RPMI8226 (cell line): ENCODE measurements at places on chromosomes 11 and 22.

DNA sequence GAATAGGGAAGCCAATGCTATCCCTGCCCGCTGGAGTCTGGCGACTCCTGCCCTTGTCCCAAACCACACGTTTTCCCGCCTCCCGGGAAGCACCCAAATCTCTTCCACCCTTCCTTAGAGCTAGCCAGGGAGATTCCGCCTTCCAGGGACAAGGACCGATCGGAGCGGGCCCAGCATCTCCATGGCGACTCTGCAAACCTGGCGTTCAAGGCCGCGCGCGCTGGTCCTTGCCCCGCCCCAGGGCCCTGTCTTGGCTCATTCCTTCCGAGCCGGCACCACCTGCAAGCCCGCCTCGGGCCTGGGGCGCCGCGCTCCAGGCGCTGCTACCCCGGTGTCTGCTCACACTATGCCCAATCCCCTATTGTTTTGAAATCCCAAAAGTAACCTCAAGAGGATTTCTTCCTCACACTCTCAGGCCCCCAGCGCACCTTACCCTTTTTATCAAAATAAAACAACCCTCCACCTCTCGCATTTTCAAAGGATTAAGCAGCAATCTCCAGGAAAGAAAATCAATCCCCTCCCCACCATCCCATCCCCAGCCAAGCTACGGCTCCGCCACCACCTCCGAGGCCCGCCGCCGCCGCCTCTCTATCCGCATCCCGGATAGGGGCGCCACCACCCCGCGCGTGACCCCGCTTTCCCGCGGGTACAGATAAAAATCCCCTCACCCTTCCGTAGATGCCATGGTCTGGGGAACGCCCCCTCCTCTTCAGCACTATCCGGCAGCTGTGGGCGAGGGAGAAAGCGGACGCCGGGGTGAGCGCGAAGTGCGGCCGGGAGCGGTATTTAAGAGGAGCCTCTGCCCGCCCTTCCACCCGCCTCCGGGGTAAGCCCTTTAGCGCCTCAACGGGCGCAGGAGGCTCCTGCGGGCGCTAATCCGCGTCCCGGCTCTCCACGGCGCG, 825 bp downstream of the SLC1A2 start:
- DNase-seq = no peak

GRCh38 chr11:8717544-8717875, 34.9 kb downstream of the RPL27A start:
- DNase-seq = no peak

DNA sequence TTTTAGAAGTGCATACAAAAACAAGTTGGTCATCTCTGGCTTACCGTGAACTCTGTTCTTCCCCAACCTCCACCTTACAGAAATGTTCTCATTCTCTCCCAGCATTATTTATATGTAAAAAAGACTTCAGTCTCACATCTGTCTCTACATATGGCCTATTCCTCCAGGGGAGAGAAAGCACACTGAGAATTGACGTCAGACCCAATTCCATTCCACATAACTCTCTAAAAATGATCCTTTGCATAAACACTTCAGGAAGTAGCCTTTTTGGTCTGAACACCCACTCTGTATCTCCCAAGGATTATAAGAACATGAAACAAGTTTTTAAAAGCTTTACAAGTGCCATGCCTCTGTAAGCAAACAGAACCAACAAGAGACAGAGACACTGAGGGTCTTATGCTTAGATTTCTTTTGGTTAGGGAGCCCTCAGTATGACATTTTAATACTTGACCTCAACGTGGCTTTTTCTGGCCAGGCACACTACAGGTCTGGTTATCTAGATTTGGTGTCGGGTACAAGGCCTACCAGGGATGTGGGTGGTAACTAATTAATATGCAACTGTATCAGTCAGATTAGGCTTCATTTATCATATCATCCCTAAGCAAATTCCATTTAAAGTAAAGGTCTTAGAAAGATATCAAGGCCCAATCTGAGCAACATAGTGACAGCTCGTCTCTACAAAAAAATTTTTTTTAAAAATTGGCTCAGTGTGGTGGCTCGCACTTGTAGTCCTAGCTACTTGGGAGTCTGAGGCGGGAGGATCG, 48.5 kb upstream of the PPP2R1B start:
- DNase-seq = no peak

DNA sequence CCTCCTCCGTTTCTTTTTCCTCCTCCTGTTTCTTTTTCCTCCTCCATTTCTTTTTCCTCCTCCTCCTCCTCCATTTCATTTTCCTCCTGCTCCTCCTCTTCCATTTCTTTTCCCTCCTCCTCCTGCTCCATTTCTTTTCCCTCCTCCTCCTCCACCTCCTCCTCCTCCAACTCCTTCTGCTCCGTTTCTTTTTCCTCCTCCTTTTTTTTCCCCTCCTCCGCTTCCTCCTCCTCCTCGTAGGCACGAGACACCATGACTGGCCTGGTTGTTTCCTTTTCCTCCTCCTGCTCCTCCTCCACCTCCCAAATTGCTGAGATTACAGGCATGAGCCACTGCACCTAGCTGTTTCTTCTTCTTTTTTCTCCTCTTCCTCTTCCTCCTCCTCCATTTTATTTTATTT, 25.6 kb upstream of the DRICH1 start:
- DNase-seq = no peak

- no peak for DNase-seq
Observed at GRCh38 chr11:26782220-26782965, 60.5 kb upstream of the SLC5A12 start.

- no peak for DNase-seq
Observed at GRCh38 chr22:45397806-45398205, 15.6 kb downstream of the SMC1B start.

GRCh38 chr11:19393941-19394340, 153.2 kb upstream of the E2F8 start:
- DNase-seq = no peak

DNA sequence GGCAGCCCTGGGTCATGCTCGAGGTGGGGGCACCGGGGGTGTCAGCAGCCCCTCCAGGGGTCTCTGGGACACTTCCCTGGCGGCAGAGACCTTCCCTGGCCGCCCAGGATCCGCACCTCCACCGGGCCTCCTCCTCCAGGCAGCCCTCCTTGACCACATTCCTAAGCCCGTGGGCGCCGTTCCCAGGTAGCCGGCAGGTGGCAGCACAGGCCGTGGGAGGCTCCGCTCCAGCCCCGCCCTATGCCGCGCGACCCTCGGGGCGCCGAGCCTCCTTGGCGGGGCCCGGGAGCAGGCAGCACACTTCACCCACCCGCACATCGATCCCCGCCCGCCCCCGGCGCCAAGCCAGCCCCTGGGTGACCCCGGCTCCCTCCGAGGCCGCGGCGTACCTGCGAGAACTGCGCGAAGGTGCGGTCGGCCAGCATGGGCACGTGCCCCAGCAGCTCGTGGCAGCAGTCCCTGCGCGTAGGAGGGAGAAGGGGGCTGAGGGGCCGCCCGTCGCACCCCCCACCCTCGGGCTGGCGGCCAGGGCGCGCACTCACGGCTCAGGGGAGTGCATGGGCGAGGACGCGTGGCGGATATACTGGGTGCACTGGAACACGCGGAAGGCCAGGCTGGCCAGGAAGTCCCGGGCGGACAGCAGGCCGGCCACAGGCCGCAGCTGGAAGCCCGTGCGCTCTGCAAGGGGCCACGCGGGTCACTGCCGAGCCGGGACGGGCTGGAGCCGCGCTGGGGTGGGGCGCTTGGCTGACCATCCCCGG, 5.3 kb upstream of the INS start:
- peak; percentile 30 for DNase-seq

DNA sequence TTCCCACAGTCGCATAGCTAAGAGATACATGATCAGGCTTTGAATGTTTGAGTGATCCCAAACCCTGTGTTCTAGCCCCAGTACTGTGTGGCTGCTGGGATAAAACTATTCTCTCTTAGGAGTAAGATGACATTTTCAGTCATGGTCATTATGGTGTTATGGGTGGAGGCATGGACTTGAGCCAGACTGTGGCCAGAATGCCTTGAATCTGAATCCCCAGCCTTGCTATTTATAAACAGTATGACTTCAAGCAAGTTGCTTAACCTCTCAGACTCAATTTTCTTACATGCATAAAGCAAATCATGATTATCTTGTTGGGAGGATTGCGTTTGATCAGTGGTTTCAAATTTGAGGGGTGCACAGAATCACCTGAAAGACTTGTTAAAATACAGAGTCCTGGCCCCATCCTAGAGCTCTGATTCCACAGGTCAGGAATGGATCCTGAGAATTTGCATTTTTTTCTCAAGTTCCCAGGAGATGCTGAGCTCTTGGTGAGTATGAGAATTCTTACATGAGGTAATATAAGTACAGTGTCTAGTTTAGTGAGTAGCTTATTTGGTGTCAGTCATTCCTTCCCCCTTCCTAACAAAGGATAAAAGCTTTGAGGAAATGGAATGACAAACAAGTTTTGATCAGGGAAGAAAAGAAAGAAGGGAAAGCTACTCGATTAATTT, 571.7 kb downstream of the METTL15 start:
- DNase-seq = no peak

GRCh38 chr11:41392596-41392995, 66.9 kb downstream of the LRRC4C start:
- no peak for DNase-seq

DNA sequence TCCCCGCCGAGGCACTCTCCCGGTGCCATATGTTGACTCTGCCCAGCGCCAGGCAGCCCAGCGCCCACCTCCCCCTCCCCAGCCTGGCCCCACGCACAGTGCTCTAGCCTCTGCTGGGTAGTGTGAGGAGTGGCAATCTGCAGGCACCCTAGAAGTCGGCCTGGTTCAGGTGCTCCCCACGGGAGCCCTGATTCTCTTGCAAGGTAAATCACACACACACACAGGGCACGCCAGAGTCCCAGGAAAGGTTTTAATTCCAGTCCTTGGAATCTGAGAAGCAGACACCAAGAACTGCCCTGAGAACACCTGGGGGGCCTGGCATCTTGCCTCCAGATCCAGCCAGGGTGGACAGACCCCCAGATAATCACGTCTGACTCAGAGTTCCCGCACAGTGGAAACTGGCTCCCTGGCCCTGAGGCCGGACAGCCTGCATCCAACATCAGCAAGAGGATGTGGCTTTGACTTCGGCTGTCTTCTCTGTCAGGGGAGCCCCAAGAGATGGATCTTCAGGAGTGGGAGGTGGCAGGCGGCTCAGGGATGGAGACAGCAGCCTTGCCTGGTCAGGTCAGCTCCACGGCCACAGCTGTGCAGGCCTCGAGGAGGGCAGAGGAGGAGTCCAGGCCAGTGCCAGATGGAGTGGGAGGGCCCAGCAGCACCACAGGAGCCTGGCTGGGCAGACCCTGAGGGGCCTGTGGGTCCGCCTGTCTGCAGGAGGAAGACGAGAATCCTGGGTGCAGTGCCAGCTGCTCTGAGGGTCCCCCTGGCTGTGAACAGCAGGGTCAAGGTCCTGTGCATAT, 1.1 kb upstream of the RIN1 start:
- DNase-seq = no peak

DNA sequence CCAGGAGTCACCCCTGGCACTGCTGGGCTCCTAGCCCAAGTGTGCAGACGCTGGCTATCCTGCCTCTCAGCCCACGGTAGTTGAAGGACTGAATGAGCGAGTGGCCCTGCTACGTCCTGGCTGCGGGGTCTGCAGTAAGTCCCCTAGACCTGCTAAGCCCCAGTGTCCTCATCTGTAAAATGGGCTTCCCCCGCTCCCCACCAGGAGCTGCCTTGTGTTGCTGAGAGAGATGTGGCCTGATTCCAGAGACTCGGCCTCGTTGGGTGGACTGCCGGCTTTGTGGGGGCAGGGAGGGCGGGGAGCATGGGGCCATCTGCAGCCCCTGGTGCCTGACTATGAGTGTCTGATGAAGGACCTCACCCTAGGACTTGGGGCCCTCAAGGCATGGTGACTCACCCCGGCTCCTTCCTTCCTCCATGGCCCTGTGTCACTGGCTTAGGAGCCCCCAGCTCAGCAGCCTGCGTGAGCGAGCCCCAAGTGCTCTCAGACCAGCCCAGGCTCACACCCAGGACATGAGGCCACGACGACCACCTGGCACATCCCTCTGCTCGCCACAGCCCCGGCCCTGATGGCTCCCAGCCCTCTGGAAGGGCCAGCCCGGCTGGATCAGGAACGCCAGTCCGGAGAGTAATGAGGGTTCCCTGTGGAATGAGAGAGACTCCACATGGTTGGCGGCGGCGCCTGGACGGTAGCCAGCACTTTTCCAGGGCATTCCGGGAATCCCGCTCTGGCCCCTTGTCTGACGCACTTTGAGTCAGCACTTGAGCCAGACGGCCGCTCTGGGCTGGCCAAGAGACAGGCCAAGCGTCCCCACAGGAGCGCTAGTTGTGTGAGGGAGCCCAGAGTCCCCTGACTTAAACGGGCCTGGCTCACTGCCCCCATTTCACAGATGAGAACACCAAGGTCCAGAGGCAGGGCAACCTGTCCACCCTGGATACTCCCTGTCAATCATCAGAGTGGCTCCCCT, 50.5 kb upstream of the SHISAL1 start:
- no peak for DNase-seq

GRCh38 chr11:28835317-28835716, 727.1 kb downstream of the METTL15 start:
- DNase-seq = no peak

- DNase-seq = no peak
Observed at GRCh38 chr11:94941131-94941530, 32.2 kb downstream of the CWC15 start.

DNA sequence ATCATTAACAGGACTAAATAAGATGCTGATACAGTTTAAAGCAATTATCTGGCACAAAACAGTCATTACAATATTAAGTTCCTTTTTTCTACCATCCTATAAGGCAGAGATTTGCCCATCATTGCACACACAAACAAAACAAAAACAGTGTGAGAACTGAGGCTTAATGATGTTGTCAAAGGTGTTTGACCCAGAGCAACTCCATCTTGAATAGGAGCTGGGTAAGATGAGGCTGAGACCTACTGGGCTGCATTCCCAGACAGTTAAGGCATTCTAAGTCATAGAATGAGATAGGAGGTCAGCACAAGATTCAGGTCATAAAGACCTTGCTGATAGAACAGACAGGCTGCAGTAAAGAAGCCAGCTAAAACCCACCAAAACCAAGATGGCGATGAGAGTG, 33.2 kb downstream of the CTSC start:
- no peak for DNase-seq

- no peak for DNase-seq
Observed at GRCh38 chr11:24708616-24709015, 211.8 kb downstream of the LUZP2 start.

DNA sequence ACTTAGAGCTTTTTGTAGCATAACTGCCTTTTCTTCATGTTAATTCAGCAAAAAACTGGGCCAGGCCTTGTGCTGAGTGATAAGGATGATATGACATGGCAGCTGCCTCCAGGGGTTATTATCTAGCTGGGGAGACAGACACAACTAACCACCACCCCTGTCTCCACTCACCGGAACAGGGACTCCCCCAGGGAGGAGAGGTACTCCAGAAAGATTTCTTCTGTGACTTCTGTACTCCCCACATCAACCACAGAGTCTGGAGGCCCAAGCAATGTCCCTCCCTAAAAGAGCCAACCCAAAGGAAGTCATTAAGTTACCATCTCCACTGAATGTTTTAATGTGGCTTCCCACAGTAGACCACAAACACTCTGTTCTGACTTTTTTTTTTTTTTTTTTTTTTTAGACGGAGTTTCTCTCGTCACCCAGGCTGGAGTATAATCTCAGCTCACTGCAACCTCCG, 14.3 kb upstream of the PMM1 start:
- no peak for DNase-seq

GRCh38 chr11:17250561-17251350, 25.8 kb upstream of the NUCB2 start:
- no peak for DNase-seq
